Hypothalamus (tissue), 51 donors: ENCODE measurements at places on chromosomes 2 and 18.

GRCh38 chr18:28736223-28736622 is 559.3 kb upstream of the CDH2 start:
- DNase-seq = no peak

DNA sequence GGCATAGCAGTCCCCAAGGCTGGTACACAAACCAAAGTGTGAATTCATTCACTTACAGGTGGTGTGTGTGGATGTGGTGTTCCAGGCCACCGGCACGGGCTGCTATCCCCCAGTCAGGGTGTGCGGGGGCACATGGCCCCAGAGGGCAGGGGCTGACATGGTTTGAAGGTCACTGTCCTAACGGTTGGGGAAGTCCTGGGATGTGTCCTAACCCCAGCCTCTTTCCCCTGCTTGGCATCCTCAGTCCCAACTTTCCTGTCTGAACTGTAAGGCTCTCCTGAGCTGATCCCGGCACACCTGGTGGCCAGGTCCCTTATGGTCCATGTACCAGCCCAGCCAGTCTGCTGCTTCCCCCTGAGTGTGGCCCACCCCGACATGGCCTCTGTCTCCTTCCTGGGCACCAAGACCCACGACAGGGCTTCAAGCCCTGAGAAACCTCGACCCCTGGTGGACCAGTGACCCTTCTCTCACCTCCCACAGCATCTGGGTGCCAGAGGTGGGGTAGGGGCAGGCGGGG is 2.4 kb upstream of the TMEM185B start:
- DNase-seq = no peak

DNA sequence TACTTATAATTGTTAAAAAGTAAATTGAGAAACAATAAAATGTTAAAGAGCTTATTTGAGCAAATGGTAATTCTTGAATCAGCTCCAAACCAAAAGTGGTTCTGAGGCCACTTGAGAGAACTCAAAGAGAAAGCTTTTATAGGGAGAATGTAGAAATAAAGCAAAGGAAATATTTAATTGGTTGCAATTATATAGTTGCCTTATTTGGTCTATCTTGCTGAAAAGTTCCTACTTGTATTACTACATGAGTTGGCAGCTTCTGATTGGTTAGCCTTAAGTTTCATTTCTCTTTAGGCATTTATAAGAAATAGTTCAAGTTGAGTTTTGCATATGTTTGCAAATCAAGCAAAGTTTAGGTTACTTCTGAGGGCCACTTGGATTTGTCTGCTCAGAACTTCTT is 38.1 kb downstream of the SCN2A start:
- DNase-seq = no peak

GRCh38 chr2:148832637-148833036 is 42.4 kb upstream of the KIF5C start:
- no peak for DNase-seq

GRCh38 chr2:238158509-238159070 is at the start of gene ERFE:
ERFE (plus strand) TSS chr2:238158970; CDS start chr2:238159008, 38 bp downstream.
- DNase-seq = peak; percentile 19

GRCh38 chr18:48829443-48830149 is 121.2 kb downstream of the SMAD7 start:
- DNase-seq = no peak

DNA sequence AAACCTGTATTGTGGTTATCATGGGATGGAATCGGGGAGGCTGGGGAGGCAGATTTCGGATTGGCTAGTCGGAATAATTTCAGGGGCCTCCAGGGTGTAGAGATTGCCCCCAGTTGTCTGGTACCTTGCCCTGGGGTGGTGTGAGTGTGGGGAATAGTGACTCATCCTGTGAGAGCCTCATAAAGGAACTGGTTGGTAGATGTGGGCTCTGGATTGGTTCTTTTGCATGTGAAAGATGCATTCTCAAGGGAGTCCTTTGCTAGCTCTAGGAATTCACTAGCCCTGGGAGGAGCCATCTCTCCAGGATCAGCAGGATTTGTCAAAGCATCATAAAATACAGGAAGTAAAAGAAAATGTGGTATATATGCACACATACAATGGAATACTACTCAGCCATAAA is 331.6 kb downstream of the SETBP1 start:
- DNase-seq = no peak

DNA sequence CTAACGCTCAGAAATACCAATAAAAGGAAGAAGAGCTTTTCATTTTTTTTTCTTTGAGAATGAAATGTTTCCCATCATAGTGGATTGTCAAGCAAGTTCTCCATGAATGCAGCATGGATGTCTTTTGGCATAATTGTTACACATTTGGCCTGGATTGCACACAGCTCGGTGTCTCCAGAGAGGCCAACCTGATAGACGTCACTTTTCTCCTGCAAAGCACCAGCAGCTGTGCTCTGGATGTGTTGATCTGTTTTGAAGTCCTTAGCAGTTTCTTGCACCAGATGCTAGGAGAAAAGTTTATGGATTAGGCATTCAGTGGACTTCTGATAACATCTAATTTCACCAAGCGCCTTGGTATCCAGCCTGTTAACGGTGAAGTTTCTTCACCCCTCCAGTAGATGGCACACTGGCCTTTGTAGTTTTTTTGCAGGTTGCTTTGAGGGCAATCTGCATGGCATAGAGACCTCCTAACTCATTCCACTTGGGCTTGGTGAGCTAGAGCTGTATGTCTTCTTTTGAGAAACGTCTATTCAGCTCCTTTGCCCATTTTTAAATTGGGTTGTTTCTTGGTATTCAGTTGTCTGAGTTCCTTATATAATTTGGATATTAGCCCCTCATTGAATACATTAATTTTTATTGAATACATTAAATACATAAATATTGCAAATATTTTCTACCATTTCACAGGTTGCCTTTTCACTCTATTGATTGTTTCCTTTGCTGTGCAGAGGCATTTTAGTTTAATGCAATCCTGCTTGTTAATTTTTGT is 59.7 kb downstream of the PTH2R start:
- DNase-seq = no peak

GRCh38 chr18:48792141-48792540 is 158.6 kb downstream of the SMAD7 start:
- DNase-seq = no peak

- DNase-seq = no peak
Observed at GRCh38 chr18:44241020-44241419, 439.7 kb upstream of the SETBP1 start.

- DNase-seq = no peak
Observed at GRCh38 chr2:8984855-8985254, 18.6 kb downstream of the MBOAT2 start.

DNA sequence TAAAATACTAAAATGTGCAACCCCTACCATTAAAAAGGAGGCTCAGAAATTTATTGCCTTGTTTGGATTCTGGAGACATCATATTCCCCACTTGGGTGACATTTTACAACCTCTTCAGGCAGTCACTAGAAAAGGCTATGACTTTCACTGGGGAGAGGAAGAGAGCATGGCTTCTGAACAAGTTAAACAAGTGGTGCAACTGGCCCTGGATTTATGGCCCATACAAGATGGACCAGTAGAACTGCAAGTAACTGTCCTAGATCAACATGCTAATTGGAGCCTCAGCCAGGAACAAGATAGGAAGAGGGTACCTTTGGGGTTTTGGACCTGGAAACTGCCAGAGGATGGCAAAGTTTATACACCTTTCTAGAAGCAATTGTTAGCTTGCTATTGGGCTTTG is 4.0 kb upstream of the DSG2 start:
- no peak for DNase-seq

- no peak for DNase-seq
Observed at GRCh38 chr2:127683757-127684156, 8.4 kb upstream of the LIMS2 start.

GRCh38 chr2:228522977-228523376 is 341.5 kb upstream of the SPHKAP start:
- DNase-seq = no peak

DNA sequence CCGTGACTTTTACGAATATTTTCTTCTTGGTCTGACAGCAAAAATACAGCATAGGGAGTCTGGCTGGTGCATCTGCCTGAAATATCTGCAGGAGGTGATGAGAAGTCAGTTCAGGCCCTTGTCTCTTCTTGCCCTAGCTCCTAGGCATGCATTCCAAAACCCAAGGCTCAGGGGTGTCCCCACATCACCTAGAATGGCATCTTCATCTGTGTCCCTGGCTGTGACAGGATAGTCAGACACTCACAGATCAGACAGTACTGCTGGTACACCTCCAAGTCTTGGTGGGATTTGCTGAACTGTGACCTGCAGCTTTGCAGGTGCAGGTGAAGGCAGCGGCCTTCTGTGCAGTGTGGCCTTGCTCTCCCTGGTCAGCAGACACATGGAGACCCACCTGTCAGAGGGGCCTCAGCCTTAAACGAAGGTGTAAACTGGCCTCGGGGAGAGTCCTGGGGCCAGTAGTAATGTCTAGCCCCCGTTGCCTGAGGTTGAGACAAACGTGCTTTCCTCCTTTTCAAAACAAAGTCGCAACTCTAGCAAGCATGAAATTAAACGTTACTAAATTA is 42.8 kb downstream of the MBP start:
- DNase-seq = no peak

DNA sequence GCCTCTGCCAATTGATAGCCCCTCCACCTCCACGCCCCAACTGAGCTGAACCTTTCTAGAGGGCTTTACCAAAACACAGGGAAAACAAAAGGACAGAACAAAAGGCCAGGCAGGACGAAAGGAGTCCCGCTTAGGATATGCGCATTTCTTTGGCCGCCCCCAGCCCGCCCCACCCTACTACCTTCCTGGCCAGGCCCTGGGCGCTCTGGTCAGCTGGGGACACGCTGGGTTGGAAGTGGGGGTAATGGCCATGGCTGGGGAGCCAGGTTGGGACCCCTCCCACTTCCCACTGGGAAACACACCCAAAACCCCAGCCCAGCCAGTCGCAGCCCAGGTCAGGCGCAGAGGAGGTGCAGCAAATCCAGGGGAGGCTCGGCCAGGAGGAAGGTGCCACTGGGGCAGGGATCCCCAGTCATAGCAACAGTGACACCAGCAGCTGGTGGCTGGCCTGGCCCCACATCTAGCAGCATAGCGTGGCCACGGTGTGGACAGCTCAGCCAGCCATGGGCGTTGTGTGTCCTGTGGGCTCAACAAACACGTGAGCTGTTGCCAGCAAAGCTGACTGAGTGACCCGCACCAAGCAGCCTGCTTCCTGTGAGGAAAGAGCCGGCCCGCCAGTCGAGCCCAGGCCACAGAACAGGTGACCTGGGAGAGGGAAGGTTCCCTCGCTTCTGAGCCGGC is 24.6 kb upstream of the B3GNT7 start:
- DNase-seq = no peak

GRCh38 chr2:10022041-10022421 is 21.3 kb upstream of the KLF11 start:
- DNase-seq = no peak

DNA sequence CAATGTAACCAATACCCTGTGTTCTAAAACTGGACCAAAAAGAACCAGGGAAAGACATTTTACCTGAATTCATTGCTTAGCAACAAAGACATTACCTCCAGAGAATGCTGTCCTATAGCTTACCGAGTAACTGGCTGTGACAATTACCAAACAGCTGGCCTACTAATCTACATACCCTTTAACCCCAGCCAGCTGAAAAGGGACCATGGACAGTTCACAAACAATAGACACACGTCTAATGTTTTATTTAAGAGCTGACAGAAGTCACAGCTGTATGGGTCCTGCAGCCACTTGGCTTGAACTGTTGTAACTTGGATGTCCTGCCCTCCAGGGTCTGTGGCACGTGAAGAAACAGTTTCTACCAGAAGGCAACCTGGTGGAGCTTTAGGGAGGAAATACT is 130.1 kb upstream of the EFEMP1 start:
- DNase-seq = no peak
